NCI-H2107 (cell line): ENCODE measurements at places on chromosomes 7 and 10.
A peak's percentile ranks its signal among the peaks of the same experiment; 100 is the strongest.

- no peak for DNase-seq
Observed at GRCh38 chr10:22489975-22490374, 144.7 kb downstream of the SPAG6 start.

DNA sequence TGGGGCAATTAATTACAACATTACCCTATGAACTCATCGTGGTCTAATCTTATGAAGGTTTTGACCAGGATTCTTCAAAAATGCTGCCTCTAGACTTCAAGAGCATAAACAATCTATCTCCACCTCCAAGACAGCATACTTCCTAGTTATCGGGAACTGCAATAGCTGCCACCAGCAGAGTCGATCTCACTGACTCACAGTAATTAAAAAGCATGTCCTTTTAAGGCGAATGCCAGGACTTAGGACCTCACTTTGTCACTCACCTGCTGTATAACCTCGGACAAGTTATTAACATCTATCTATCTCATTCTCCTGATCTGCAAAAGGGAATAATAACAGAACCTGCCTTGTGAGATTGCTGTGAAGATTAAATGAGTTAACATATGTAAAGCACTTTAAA is 666.0 kb upstream of the COBL start:
- no peak for DNase-seq

DNA sequence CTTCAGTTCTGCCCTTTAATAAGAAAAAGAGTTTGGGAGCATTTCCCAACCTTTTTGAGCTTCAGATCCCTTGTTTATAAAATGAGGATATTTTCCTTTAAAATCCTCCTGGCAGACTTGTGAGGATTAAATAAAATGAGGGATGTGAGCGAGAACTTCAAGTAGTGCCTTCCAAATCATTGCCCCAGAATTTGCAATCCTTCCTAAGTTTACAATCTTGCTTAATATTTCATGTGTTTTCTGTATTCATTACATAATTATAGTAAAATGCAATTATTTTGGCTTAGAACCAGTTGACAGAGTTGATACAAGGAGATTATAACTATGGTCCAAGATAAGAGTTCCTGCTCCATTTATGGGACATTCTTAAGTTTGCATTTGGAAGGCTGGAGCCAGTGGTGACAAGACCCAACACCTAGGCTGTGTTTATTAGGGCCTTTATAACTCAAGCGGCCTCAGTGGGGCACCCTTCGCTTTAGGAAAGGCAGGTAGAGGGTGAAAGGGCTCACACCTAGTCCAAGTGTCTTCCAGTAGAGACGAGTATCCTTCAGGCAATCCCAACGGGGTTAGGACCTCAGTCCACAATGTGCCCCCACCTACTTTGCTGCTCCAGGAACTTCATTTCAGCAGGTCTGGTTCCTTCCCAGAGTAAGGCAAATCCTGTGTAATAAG is 317.5 kb downstream of the WDR11 start:
- DNase-seq = no peak

DNA sequence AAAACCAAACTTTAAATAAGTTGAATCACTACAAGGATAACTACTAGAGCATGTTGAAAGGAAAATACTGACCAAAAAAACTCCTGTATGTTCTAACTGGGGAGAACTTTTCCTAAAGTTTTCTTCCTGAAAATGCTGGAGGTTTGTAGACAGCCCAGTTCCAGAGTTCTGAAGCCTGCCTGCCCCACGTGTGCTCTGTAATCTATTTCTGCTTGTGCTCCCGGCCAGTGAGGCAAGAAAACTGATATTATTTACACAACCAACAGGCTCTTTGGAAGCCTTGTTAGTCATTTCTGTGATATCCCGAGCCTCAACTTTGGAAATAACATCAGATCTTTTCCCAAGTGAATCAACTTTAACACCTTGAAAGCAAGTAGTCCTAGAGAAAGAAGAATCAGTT is 46.7 kb downstream of the ZFAND4 start:
- no peak for DNase-seq

DNA sequence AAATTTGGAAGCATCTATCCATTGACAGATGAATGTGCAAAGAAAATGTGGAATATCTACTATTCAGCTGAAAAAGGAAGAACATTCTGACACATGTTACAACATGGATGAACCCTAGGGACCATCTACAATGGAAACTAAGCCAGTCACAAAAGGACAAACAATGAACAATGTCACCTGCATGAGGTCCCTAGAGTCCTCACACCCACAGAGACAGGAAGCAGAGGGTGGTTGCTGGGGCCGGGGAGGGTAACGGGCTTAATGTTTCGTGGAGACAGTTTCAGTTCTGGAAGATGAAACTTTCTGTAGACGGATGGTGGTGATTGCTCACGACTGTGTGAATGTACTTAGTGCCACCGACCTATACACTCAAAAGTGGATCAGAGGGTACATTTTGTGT is 282.9 kb downstream of the ADARB2 start:
- DNase-seq = peak; percentile 27

DNA sequence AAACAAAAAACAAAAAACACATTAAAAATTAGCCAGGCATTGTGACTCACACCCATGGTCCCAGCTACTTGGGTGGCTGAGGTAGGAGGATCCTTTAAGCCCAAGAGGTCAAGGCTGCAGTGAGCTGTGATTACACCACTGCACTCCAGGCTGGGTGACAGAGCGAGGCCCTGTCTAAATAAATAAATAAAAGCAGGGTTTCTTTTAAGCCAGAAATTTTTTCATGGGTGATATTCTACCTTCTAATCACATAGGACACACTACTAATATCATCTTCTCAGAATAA is 14.2 kb upstream of the SVIL start:
- no peak for DNase-seq

- no peak for DNase-seq
Observed at GRCh38 chr10:122148876-122149560, 122.1 kb upstream of the BTBD16 start.

DNA sequence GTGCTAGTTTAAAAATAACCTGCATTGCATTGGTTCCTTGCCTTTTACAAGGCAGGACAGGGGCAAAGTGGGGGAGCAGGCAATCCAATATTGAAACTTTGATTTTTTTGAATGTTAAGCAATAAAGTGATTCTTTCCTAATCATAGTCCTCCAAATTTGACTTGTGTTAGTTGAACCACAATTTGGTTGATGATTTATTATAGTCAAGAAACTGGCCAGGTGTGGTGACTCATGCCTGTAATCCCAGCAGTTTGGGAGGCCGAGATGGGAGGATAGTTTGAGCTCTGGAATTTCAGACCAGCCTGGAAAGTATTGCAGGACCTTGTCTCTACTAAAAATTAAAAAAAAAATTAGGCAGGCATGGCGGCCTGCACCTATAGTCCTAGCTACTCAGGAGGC is 27.9 kb upstream of the ABLIM1 start:
- no peak for DNase-seq

DNA sequence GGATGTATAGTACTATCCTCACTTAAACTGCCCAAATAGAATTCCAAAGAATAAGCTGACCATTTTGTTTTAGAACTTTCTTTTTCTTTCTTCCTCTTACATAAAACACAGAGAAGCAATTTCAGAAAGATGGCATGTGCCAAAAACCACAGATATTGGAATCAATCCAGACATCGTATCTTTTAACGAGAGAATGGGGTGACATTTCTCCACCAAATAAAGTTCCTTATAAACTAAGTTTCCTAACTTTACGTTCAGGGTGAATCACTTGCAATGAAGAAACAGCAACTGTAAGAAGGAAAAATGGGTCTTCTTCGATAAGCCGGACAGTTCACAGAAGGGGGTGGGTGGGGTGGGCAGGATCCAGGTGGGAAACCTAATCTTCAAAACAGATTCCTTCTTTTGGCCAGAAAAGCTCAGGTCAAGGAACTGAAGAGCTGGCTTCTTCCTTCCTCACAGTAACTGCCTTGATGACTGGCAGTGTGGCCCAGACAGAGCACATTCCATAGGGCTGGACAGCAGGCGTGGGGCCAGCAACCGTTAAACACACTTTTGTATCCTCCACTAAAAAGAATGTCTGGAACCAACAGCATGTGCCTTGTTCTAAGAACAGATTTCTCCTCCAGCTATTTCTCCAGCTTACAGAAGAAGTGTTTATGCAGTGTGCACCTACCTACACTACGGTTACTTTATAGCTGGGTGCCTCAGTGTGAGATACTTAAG is 31.5 kb downstream of the CREB3L2 start:
- no peak for DNase-seq

DNA sequence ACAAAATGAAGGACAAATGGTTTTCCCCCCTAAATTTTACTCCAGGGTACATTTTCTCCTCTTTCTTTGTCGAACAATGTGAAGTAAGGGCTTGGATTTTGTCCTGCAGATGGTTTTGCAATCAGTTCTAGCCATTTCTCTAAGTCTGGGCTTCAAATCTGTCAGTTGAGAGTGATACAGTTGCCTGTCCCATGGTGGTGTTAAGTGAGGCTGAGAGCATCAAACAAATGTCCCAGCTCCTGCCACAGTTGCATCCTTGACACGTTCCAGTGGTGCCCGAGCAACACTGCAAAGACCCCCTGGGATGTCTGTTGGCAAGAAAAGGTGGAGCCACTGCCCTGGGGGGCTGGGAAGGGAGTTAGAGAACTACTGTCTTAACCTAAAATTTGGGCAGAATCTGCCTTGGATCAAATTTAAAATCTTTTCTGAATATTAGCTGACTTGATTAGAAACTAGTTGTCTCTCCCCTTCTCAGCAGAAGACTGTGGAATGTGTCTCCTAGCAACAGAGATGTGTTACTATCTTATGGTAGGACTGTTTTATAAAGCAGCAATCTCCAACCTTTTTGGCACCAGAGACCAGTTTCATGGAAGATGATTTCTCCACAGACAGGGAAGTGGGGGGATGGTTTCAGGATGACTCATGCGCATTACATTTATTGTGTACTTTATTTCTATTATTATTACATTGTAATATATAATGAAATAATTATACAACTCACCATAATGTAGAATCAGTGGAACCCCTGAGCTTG is 102.0 kb upstream of the STEAP1B start:
- DNase-seq = no peak

GRCh38 chr10:97454330-97455036 is 8.5 kb downstream of the ZDHHC16 start:
- no peak for DNase-seq

DNA sequence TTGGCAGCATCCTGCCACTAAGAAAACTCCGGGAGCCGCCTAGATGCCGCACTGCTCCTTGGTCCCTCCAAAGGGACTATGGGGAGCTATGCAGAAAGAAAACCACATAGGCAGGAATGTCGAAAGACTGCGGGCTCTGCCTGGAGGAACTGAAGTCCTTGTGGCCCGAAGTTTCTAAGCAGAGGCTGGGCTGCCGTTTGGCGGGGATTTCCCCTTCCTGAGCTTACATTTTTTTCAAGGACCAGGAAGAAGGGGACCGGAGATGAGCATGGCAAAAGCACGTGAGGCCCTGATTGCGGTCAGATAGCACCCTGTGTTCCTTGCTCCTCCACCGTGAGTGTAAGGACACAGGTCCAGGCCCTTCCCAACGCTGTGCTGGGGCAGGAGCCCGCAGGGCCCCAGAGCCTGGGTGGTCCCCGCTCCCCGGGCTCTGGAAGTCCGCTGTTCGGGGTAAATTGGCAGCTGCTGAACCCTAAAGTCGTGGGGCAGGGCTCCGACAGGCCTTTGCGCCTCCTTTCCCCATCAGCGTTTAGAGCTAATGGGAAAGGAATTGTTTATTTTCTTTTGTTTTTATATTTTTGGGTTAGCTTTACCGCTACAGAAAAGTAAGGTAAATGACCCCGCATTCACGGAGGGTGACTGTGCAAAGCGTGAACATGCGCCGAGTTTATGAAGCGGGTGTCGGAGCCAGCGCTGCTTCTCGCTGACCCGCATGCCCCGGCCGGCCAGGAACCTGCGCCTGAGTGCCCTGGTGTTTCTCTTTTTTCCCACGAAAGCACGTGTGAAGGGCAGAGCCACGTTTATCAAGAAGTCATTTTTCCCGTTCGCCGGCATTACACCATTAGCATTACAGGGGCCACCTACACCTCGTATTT is 356.5 kb upstream of the ZNF32 start:
- DNase-seq = no peak

GRCh38 chr10:6018422-6018821 is 41.1 kb upstream of the IL15RA start:
- no peak for DNase-seq

- no peak for DNase-seq
Observed at GRCh38 chr10:28382525-28383269, 79.8 kb upstream of the MPP7 start.

- no peak for DNase-seq
Observed at GRCh38 chr10:91219371-91220193, 881 bp upstream of the PCGF5 start.

- no peak for DNase-seq
Observed at GRCh38 chr7:131087756-131088658, 239.7 kb upstream of the MKLN1 start.

GRCh38 chr10:91227576-91227975 is 7.1 kb downstream of the PCGF5 start:
- DNase-seq = no peak

DNA sequence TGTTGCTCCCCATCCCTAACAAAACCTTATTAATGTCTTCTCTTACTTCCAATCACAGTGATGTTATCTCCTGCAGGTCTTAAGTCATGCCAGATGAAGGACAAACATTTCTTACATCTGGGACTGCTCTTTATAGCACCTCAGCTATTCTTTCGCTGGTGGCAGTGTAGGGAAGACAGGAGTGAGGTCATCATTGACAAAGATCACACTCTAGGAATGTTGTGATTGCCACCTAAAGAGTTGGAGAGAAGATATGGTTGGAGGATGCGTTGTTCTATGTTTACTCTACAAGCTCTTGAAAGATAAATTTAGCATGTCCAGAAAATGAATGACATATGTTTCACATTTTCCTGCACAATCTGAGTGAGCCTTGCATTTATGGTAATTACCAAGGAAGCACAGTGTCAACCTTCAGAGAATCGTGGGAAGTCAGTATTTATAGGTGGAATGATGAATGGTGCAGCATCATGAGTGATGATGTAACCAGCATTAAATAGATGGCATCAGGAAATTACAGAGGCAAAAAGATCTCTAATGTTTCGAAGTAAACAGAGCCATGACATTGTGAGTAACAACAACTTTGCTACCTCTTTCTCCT is 188.1 kb upstream of the STEAP1 start:
- no peak for DNase-seq

DNA sequence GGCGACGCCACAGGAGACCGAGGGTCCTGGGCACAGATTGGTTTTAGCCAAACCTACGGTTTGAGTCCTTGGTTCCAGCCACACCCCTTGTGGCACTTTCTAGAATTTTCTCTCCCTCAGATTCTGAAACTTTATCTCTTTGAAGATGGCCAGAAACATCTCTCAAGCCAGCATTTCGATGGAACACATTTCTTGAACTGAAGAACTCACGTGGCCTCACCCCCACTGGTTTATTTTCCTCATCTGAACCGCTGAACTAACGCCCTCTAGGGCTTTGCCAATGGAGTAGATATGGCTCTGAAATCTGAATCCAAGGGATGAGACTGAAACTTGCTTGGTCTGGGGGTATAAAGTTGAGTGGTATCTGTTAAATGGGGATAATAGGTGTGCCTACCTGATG is 6.7 kb upstream of the SPAM1 start:
- DNase-seq = no peak

GRCh38 chr7:99422625-99423024 is 13.9 kb downstream of the BUD31 start:
- no peak for DNase-seq
